ENCODE measurements at places on chromosomes 11 and 22.

- DNase-seq, result no peak
These were observed 41.2 kb upstream of the JAM3 start for GRCh38 chr11:134027671-134028070.

- no peak for DNase-seq
These were observed 231.8 kb upstream of the CTSC start for GRCh38 chr11:88569342-88569741.

GRCh38 chr22:32723643-32724042 is 77.9 kb upstream of the TIMP3 start:
- DNase-seq, result no peak

GRCh38 chr11:12121011-12121410 is 10.6 kb downstream of the MICAL2 start:
- no peak for DNase-seq

- no peak for DNase-seq
These were observed 4.3 kb upstream of the TRIM44 start for GRCh38 chr11:35658020-35658948.

GRCh38 chr11:5593146-5593545 is 3.3 kb upstream of the TRIM6 start:
- no peak for DNase-seq

DNA sequence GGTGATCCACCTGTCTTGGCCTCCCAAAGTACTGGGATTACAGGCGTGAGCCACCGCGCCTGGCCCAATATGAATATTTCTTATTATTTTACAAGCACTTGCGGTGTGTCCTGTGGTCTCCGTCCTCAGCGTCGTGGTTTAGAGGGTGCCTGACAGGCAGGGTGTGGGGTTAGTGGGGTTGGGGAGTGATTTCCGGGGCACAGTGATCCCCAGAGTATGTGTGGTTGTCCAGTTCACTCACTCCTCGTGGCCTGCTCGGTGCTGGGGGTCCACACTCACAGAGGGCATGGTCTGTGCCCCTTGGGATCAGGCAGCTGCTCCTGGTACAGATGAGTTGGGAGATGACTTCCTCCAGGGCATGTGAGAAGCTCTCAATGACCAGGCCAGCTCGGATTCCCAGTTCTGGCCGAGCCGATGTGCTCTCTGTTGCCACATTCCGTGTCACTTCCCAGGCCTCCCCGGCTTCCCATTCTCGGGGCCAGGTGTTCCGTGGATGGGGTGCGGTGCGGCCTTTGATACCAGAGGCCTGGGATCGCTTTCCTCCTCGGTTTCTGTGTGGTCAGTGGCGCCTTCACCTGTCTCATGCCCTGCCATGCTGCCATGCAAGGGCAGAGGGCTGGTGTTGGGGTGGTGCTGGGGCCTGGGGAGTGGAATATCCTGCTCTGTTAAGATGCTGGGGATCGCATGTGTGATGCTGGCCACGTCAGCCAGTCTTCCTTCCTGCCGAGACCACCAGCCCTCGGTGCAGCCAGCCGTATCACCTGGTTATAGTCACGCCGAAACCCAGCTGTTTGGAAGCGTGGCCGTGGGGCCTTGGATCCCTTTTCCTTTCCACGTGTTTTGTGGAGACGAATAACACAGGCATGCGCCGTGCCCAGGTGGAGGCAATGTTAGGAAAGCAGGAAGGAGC is 39.6 kb downstream of the PARVB start:
- no peak for DNase-seq

GRCh38 chr11:75356613-75357012 is 5.2 kb upstream of the ARRB1 start:
- DNase-seq, result no peak

DNA sequence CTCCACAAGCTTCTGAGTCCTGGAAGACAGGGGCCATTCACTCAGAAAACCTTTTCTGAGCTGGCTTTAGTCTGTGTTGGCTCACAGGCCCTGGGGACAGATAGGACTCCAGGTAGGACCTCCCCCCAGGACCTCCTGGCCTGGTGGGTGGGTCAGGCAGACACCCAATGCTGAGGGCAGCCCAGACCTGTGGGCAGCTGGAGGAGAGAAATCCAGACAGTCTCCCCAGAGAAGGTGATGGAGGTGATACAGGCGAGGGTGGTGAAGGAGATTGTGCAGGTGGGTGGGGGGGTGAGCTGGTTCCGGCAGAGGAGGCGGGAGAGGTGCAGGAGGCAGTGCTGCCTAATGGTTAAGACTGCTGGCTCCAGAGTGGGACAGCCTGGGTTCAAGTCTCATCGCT is 15.6 kb downstream of the LRRC32 start:
- no peak for DNase-seq

DNA sequence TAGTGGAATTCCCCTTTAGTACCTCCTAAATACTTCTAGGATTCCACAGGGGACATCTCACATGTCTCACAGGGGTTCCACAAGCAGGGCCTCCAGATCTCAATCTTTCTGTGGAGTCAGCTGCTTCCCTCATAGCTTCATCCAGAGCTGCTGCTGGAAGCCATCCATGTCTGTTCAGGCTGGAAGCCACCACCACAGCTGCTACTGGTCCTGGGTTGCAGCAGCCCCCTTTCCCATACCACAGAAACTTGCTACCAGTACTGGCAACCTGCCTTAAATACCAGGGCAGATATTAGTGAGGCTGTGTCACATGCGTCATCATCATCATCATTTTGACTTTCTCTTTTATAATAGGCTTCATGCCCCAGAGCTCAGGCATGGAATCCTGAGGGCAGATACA is 242.7 kb upstream of the NCAM1 start:
- no peak for DNase-seq

GRCh38 chr22:49294656-49295464 is 532.8 kb downstream of the BRD1 start:
- no peak for DNase-seq

GRCh38 chr11:86592659-86593451 is 79.6 kb downstream of the ME3 start:
- DNase-seq, result no peak

DNA sequence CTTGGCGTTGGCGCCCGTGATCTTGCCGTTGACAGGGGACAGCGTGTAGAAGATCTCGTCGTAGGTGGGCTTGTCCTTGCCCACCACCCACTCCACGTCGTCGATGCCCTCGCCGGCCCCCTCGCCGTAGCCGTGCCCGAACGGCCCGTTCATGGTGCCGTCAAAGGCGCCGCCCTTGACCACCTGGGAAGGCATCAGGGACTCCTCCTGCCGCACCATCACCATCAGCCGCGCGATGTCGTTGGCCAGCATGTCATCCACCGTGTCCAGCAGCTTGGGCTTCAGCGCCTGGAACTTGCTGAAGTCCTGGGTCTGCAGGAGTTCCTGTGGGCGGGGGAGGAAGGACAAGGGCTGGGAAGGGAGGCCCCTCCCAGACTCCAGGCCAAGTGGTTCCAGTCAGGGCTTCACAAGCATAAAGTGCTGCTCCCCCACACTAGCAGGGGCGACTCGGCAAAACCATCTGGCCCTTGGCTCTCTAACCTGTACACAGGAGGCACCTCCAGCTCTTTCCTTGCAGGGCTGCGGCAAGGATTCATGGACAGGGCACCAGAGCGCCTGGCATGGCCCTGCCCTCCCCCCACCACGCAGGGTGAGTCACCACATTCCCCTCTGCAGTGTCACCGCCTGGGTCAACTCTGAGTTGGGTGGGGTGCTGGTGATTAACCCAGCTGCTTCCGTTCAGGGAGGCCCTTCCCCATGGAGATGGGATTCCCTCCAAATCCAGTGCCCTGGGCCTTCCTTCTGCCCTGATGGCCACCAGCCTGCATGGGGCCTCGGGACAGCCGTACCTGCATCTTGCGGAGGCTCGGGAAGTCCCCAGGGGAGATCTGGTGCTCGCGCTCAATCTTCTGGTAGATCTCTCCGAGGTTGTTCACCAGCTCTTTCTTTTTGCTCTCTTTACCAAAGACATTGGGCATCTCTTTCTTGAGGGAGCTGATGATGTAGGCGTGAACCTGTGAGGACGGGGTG is 10.4 kb upstream of the CDC42BPG start:
- no peak for DNase-seq

- DNase-seq, result no peak
These were observed 10.5 kb upstream of the MUC2 start for GRCh38 chr11:1064167-1064566.

DNA sequence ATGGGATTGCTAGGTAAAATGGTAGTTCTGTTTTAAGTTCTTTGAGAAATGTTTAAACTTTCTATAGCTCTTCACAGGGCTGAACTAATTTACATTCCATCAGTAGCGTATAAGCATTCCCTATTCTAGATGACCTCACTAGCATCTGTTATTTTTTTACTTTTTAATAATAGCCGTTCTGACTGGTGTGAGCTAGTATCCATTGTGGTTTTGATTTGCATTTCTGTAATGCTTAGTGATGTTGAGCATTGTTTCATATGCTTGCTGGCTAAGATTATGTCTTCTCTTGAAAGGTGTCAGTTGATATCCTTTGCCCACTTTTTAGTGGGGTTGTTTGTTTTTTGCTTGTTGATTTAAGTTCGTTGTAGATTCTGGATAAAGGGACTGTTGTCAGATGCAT is 35.9 kb downstream of the MMP27 start:
- no peak for DNase-seq

GRCh38 chr11:13376402-13376801 is 86.6 kb downstream of the BTBD10 start:
- DNase-seq, result no peak

- no peak for DNase-seq
These were observed 280.7 kb upstream of the RAG2 start for GRCh38 chr11:36878737-36879136.

DNA sequence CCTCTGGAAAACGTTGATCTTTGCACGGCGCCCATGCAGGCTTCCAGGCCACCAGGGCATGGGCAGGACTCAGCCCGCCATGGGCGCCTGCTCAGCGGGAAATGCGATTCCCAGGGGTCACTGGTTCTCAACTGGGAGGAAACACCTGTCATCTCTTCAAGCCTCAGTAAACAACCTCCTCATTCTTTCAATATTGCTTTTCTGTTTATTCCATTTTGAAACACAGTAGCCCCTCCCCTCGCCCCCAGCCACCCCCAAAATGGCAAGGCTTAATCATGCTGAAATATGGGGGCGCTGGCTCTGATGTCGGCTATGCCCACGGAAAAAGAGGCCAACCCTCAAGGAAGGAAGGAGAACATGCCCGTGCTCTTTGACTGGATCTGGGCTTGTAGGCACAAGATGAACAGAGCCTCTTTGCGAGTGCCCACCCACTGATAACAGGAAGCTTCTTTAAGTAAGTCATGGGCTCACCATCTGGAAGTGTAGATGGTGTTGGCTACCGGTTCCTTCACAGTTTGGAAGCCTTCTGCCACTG is 594 bp upstream of the POU2AF1 start:
- no peak for DNase-seq

DNA sequence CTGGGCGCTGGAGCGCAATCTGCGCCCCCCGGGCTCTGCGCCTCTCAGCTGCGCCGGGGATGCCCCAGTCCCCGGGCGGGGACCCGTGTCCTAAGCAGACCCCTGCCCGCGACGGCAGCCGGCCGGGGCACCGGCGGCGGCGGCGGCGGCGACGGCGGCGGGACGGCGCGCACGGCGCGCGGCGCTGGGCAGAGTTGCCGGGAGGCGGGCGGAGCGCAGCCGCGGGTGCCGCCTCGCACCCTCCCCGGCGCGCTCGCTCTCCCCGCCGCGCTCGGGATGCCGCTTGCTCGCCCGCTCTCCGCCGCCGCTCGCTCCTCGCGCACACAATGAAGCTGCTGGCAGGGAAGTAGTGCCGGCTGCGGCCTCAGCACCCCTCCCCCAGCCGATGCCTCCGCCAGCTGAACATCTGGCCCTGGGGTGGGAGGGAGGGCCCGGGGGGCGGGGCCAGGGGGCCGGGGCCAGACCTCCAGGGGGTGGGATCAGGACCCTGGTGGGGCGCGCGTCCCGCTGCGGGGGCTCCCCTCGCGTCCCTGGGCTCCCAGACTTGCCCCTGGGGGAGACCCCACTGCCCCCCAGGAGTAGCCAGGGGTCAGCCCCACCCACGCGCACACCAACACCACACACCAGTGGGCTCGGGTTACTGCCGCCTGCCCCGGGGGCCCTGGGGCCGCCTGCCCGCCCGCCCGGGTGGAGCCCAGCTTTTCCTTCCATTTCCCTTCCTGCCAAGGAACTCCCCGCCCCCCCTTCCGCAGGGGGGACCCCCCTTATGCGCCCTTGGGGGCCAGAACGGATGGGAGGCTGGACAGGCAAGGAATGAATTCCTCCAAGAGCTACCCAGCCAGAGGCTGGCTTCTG is at the start of gene RCOR2:
RCOR2 (minus strand) TSS at position 328 of the 855 bp plus-strand sequence. CDS start 708 bp downstream, outside the sequence.
- DNase-seq, result peak; percentile 89

- DNase-seq, result no peak
These were observed 839 bp downstream of the STX5 start for GRCh38 chr11:62830904-62831519.

- DNase-seq, result no peak
These were observed 76.1 kb downstream of the CABIN1 start for GRCh38 chr22:24087071-24087795.

- DNase-seq, result no peak
These were observed 91.7 kb downstream of the TP53I11 start for GRCh38 chr11:44858796-44859527.

- no peak for DNase-seq
These were observed 40.6 kb upstream of the CREB3L1 start for GRCh38 chr11:46236918-46237247.

GRCh38 chr11:62556108-62556874 is 9.7 kb upstream of the AHNAK start:
- DNase-seq, result peak; percentile 44

DNA sequence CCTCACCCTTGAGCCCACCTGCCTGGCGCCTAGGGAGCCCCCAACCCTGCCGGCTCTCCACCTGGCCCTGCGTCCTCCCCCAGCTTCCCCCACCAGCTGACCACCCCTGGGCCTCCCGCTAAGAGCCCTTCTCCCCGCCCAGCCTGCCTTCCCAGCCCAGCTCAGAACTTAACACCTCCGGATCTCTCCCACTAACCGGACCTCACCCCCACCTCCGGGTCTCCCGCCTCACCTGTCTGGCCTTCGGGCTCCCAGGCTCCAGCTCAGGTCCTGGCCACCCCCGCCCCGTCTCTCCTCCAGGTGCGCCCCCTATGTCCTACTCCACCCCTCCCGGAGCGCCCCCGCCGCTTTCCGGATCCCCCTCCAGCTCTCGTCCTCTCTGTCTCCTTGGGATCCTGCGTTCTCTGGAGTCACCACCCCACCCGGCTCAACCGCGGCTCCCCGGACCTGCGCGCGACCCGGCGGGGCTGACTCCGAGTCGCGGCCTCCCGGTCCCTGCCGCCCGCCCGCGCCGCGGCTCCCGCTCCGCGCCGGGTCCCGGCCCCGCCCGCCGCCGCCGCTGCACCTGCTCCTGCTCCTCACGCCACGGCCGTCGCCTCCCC is at the start of gene KCNJ11:
KCNJ11 (minus strand) TSS at position 51 of the 602 bp plus-strand sequence. CDS start 568 bp downstream, outside the sequence.
- DNase-seq, result no peak

DNA sequence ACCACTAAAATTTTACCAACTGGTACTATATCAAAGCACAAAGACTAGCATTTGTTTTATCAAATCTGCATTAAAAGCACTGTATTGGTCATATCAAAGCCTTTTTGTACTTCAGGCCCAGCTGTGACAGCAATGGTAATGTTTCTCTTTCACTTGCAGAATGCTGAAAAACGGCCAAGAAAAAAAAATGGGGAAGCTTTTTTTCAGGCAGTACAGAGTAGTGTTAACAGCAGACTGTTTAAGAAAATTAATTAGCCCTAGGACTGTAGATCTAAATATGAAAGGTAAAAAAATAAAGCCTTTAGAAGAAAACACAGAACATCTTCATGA is 33.3 kb downstream of the DENND5A start:
- DNase-seq, result peak; percentile 1
